Prostate gland (tissue), 2 donors: ENCODE measurements at places on chromosomes 13 and 19. TPM values are rescaled to one million over a fixed set of nuclear protein-coding genes. Genes with fewer than 3 reads are reported as not detected.

DNA sequence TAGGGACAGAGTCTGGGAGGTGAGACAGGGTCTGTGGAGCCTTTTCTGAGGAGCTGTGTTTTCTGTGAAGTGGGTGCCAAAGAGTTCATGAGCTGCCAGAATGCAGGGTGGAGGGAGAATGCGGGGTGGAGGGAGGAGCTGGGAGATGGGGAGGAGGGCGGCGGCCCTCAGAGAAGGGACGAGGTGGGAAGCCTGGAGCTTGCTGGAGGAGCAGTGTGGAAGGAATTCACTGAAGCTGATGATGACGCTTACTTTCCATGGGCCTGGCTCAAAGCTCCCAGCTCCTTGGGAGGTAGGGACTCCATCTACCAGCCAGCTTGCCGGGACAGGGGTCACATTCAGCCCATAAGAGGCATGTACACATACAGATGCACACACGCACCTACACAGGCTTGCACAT lies 62.5 kb downstream of the MCF2L start:
- H3K4me1 ChIP-seq: no peaks in the 10 kb centered on the region
- H3K4me3 ChIP-seq: no peak overlapping the region
- no peak for DNase-seq
- H3K36me3 ChIP-seq: no peaks in the 10 kb centered on the region

DNA sequence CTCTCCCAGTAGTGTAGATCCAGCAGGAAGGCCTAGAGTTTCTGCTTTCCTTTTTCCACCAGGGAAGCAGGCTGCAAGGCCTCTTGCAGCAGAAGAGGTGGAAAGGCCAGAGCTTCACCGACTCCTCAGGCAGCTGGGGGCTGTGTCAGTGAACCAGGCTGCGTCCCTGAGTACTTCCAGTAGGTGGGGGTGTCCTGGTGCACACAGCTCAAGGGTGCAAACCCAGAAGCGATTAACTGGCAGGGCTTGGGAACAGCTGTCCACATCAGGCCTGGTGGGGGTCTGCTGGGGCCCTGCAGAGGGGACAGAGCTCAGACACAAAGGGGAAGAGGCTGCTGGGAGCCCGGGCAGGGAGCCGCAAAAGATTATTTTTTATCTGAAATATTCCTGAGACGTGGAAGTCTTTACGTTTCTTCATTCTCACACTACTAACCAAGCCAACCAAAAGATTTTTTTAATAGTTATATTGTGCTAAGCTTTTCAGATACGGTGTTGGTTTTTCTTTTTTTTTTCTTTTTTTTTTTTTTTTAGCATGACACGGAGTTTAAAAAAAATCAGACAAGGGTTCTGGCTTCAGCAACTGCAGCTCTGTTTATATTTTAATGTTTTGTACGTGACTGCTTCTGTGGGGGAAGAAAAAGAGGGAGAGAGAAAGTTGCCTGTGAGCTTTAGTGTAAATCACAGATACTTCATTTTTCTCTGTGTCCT lies 11.0 kb downstream of the TSHZ3 start:
- peak overlapping the region; percentile 53 for H3K27ac ChIP-seq
- H3K4me3 ChIP-seq: no peak overlapping the region
- H3K4me1 ChIP-seq: peaks cover 9% of the 10 kb centered on the region
- peak; percentile 25 for DNase-seq
- no peaks in the 10 kb centered on the region for H3K27me3 ChIP-seq
- H3K36me3 ChIP-seq: no peaks in the 10 kb centered on the region

- H3K27me3 ChIP-seq: no peaks in the 10 kb centered on the region
- H3K36me3 ChIP-seq: no peaks in the 10 kb centered on the region
- no peaks in the 10 kb centered on the region for H3K4me1 ChIP-seq
- H3K27ac ChIP-seq: no peak overlapping the region
Measured at GRCh38 chr13:36639610-36640009, 34.2 kb upstream of the SERTM1 start.

GRCh38 chr13:112434937-112435523 lies 58.9 kb downstream of the SPACA7 start:
- no peak for DNase-seq
- H3K4me3 ChIP-seq: no peak overlapping the region
- H3K27ac ChIP-seq: no peak overlapping the region
- H3K4me1 ChIP-seq: no peaks in the 10 kb centered on the region
- H3K36me3 ChIP-seq: no peaks in the 10 kb centered on the region

GRCh38 chr19:19185853-19186740 lies 5.9 kb downstream of the BORCS8 start:
- peaks cover 8% of the 10 kb centered on the region for H3K36me3 ChIP-seq
- no peak overlapping the region for H3K27ac ChIP-seq
- no peak overlapping the region for H3K4me3 ChIP-seq
- no peaks in the 10 kb centered on the region for H3K27me3 ChIP-seq

- H3K4me1 ChIP-seq: no peaks in the 10 kb centered on the region
- no peak for DNase-seq
- H3K36me3 ChIP-seq: no peaks in the 10 kb centered on the region
- no peaks in the 10 kb centered on the region for H3K27me3 ChIP-seq
Measured at GRCh38 chr13:53873558-53873957, 844.9 kb downstream of the OLFM4 start.

DNA sequence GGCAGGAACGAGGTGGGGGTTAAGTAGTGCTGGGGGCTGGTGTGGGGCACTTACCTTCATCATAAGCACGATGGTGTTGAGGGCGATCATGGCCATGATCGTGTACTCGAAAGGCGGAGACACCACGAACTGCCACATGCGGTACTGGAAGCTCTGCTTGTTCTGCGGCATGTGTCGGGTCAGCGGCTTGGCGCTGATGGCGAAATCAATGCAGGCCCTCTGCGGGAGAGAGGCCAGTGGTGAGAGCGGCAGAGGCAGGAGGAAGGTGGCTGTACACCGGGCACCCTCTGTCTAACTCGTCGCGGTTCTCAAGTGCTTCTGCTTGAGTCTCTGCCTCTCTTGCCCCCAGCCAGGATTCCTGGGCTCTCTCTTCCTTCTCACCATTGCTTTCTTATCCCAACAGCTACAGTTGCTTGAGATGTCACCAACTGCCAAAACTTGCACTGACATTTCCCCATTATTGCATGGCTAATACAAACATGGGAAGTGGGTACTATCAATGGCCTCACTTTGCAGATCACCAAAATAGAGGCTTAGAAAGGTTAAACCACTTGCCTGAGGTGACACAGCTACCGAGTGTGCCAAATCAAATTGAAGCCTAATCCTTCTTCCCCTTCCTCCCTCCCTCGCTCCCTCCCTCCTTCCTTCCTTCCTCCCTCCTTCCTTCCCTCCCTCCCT lies 105.0 kb downstream of the IER2 start:
- H3K4me1 ChIP-seq: no peaks in the 10 kb centered on the region
- DNase-seq: no peak
- H3K27me3 ChIP-seq: peaks cover 6% of the 10 kb centered on the region
- no peak overlapping the region for H3K4me3 ChIP-seq
- no peaks in the 10 kb centered on the region for H3K36me3 ChIP-seq
- no peak overlapping the region for H3K27ac ChIP-seq

DNA sequence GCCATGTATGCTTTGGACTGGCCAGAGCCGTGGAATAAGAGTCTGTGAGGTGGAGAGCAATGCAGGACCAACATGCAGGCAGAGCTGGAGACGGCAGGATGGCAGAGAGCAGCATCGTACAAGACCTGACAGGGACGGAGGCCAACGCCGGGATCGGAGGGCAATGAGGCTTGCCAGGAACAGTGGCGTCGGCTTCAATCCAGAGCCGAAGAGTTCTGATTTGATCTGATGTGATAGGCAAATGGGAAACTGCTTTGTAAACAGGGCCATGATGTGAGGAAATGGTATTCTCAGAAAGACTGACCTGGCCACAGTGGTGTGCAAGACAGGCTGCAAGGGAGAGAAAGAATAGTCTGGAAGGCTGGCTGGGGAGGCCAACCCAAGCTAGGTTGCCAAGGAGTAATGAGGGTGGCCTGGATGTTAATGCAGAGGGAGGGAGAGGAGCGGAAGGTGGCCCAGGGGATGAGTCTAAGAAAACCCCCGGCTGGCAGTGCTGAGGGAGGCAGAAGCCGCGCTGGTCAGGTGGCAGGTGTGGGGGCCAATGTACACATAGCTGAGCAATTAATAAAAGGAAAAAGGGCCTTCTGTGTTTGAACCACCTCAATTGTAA lies 26.7 kb downstream of the RCBTB2 start:
- no peaks in the 10 kb centered on the region for H3K36me3 ChIP-seq
- H3K4me3 ChIP-seq: no peak overlapping the region
- H3K27me3 ChIP-seq: no peaks in the 10 kb centered on the region
- peak overlapping the region; percentile 59 for H3K27ac ChIP-seq
- no peaks in the 10 kb centered on the region for H3K4me1 ChIP-seq

DNA sequence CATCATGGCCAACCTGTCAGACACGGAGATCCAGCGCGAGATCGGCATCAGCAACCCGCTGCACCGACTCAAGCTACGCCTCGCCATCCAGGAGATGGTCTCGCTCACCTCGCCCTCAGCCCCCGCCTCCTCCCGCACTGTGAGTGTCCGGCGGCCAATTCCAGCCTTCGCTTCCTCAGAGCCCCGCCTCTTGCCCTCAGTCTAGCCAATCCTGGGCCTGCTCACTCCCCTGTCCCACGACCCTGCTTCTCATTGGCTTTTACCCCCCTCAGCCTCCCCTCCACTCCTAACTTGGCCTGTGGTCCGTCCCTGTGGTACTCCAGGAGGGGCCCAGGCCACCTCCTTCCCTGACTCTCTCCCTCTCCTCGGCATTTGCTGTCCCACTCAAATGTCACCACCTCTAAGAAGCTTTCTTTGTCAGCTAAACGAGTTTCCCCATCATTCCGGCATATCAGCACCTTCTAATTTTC lies 12.3 kb downstream of the HRC start:
- peaks cover 11% of the 10 kb centered on the region for H3K4me1 ChIP-seq
- no peaks in the 10 kb centered on the region for H3K27me3 ChIP-seq

GRCh38 chr13:28819046-28819730 lies 951 bp upstream of the MTUS2 start:
- H3K27me3 ChIP-seq: peaks cover 4% of the 10 kb centered on the region
- no peak for DNase-seq
- H3K4me1 ChIP-seq: no peaks in the 10 kb centered on the region

DNA sequence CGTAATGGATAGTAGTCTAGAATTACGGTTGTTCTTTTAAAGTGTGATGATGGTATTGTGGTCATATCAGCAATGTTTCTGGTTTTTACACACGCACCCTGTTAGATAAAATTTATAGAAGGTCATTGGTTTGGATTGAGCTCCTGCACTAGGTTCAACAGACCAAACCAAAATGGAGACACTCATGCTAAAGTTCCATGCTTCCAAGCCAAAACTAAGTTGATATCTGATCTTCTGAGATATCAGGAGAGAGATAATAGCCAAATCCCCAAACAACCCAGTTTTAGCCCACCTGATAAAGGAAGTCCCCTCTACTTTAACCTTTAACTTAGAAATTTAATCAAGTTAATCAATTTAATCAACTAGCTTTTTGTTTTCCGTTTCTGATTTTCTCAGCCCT lies 1.2 kb downstream of the NOSIP start:
- H3K4me3 ChIP-seq: no peak overlapping the region
- no peaks in the 10 kb centered on the region for H3K4me1 ChIP-seq
- H3K36me3 ChIP-seq: no peaks in the 10 kb centered on the region
- H3K27ac ChIP-seq: no peak overlapping the region
- no peak for DNase-seq

DNA sequence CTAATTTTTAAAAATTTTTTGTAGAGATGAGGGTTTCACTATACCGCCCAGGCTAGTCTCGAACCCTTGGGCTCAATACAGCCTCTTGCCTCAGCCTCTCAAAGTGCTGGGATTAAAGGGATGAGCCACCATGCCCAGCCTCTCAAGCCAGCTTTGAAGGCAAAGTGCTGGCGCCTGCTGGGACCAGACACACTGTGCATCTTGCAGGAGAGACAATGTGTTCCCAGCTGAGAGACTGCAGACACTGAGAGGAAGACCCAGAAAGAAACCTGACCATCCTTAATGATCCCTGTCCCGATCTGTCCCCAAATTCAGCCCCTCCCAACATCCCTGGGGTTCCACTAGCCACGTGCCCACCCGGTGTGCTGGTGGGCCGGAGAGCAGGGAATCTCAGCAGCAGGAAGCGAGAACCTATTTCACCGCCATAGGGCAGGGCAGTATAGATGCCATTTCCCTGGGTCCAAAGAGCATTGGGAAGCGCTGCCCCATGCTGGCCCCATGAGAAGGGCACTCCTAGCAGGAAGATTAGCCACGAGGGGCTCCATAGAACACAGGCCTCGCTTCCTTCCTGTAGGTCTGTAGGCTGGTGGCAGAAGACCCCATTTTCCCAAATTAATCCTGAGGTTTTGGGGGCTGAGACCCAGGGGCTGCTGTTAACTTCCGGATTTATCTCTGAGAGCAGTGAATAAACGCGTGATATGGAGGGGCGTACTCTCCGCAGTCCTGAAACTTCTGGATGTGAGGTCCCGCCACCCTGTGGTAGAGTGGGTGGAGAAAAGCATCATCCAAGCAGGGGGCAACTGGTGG lies 968 bp downstream of the RAVER1 start:
- H3K4me1 ChIP-seq: peaks cover 13% of the 10 kb centered on the region
- no peak for DNase-seq
- H3K27me3 ChIP-seq: no peaks in the 10 kb centered on the region

- H3K27ac ChIP-seq: peak overlapping the region; percentile 96
- peaks cover 66% of the 10 kb centered on the region for H3K4me1 ChIP-seq
- H3K4me3 ChIP-seq: peak overlapping the region; percentile 22
- DNase-seq: peak; percentile 81
Measured at GRCh38 chr19:13060964-13061927, 41.4 kb downstream of the LYL1 start.

GRCh38 chr19:48989701-48990291 lies 3.3 kb downstream of the GYS1 start:
- peaks cover 19% of the 10 kb centered on the region for H3K4me1 ChIP-seq
- H3K27me3 ChIP-seq: no peaks in the 10 kb centered on the region
- H3K36me3 ChIP-seq: no peaks in the 10 kb centered on the region
- no peak for DNase-seq
- H3K27ac ChIP-seq: no peak overlapping the region
- H3K4me3 ChIP-seq: no peak overlapping the region

DNA sequence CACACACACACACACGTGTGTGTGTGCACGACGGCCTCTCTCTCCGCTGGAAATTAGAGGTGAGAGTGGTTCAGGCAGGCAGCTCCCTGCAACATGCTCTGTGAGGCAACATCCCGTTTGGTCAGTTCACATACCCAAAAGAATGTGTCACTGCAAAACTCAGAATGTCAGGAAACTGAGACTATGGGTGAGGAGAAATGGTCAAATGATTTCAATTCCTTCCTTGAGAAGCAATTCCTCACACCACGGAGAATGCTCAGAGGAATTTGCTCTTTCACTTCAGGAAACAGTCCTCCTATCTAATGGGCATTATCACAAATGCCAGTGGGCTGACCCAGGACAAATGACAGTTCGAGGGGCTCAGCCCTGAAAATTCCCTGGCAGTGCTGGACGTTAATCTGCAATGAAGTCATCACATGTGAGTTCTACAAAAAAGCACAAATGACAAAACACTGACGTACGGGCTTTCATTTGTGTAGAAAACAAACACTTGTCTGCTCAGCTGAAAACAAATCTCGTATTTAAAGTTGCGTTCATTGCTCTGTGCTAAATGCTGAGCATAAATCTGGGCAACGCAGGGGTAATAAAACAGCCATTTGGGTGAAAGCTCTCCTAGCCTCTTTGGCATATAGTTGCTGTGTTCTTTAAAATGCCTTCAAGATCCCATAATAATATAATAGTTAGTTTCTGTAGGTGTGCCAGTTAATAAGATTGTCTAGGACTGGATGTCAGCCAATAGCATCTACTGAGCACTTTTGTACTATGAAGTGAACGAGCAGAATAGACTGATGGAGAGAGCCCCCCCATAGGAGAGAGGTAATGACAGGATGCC lies 18.6 kb upstream of the LATS2 start:
- no peaks in the 10 kb centered on the region for H3K4me1 ChIP-seq
- no peak for DNase-seq
- H3K27ac ChIP-seq: no peak overlapping the region
- H3K36me3 ChIP-seq: no peaks in the 10 kb centered on the region
- no peak overlapping the region for H3K4me3 ChIP-seq
- H3K27me3 ChIP-seq: no peaks in the 10 kb centered on the region

CA11 gene
- 11.2 TPM for total RNA-seq

TNNT1 gene
- 87.9 TPM for total RNA-seq

DIRAS1 gene
- total RNA-seq: 24.6 TPM

ETV2 gene
- total RNA-seq: 1.2 TPM

INTS6 gene
- 59.0 TPM for total RNA-seq

SBK3 gene
- total RNA-seq: 0.74 TPM
